ENCODE measurements at places on chromosomes 12 and 14.
A peak's percentile ranks its signal among the peaks of the same experiment; 100 is the strongest.

GRCh38 chr14:95156161-95157047 lies 925 bp downstream of the DICER1 start:
- DNase-seq: peak; percentile 17

- no peak for DNase-seq
These were observed 3.4 kb upstream of the RNASE7 start for GRCh38 chr14:21038441-21039422.

GRCh38 chr14:94686511-94687160 lies 74.4 kb downstream of the SERPINA3 start:
- no peak for DNase-seq

DNA sequence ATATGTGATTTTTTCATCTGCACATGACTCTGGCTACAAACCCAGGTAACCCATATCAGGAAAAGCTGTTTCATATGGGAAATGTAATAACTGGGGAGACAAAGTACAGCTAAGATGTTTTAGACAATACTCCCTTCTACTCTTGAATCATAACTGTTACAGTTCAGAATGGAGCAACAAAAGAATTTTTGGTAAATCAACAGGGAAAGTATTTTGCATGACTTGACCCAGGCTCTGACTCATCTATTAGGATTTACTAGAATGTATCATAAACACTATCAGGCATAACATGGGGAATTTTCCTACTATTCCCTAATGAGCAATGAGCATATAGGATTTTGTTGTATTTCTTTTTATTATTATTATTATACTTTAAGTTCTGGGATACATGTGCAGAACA lies 553.0 kb downstream of the SLC16A7 start:
- no peak for DNase-seq

- DNase-seq: no peak
These were observed 167.5 kb downstream of the NTF3 start for GRCh38 chr12:5599378-5599777.

GRCh38 chr14:101123618-101124510 lies 220.3 kb upstream of the RTL1 start:
- no peak for DNase-seq

- no peak for DNase-seq
These were observed 211.2 kb upstream of the LRIG3 start for GRCh38 chr12:59131462-59131861.

GRCh38 chr14:104389326-104390220 lies 190.0 kb upstream of the C14orf180 start:
- DNase-seq: no peak

- DNase-seq: no peak
These were observed 719.1 kb downstream of the C12orf50 start for GRCh38 chr12:87310126-87310525.

- DNase-seq: no peak
These were observed 124.2 kb upstream of the ATF1 start for GRCh38 chr12:50639721-50640120.

DNA sequence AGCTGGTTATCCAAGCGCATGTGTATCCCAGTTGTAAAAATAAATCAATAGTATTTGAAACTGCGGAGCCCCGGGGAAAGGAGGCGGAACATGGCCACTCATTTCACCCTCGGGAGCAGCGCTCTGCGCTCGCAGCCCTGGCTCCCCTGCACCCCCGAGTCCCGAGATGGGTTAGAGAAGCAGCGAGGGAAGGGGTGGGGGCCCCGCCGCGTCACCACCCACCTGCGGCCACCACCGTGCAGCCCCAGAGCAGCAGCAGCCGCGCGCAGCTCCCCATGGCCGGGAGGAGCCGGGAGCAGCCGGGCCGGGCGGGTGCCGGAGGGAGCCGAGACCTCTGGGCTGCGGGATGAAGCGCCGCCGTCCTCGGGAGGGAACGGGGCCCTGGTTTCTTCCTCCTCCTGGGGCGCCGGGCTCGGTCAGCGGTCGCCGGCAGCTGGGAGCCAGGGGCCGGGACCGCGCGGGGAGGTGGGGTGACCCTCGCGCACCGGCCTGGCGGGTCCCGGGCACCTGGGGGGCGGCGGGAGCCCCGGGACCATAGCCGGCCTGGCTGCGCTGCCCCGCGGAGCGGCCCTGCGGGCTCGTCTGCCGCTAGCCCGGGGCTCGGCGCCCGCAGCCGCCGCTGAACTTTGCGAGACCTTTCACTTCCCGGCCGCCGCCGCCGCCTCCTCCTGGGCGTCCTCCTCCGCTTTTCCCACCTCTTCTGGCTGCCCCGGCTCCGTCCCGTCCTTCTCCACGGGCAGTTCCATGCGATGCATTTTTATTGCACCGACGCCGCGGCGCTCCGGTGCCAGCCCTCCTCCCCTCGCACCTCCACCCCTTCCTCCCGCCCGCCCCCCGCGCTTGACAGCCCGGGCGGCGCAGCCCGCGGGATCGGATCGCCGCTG lies at the start of gene NTN4:
Gene NTN4, minus strand, starts transcription at position 732 of the 884 bp plus-strand sequence. Its CDS starts 455 bp downstream, at position 277.
- DNase-seq: peak; percentile 64

DNA sequence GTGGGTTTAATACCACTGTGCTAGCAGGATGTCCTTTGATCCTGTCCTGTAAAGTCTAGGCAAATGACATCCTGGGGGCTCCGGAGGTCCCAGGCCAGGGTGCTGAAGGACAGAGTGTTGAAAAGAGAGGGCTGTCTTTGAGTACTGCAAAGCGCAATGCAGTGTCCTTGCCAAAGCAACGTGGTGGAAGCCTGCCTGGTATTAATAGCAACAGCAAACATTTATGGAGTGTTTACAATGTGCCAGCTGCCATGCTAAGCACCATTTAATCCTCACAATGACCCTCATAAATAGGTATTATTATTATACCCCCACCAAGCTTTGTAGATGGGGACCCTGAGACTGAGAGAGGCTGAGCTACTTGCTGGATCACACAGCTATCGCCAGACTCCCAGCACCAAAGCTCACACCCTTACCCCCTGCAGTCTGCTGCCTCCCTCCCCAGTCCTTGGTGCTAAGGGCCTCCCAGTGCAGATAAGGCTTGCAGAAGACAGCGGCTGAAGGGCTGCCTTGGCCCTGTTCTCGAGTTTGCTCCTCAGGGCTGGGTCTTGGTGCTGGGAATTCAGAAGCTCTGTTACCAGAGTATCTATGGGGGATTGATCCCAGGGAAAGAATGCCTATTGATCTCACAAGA lies 427.7 kb downstream of the FUT8 start:
- DNase-seq: no peak

DNA sequence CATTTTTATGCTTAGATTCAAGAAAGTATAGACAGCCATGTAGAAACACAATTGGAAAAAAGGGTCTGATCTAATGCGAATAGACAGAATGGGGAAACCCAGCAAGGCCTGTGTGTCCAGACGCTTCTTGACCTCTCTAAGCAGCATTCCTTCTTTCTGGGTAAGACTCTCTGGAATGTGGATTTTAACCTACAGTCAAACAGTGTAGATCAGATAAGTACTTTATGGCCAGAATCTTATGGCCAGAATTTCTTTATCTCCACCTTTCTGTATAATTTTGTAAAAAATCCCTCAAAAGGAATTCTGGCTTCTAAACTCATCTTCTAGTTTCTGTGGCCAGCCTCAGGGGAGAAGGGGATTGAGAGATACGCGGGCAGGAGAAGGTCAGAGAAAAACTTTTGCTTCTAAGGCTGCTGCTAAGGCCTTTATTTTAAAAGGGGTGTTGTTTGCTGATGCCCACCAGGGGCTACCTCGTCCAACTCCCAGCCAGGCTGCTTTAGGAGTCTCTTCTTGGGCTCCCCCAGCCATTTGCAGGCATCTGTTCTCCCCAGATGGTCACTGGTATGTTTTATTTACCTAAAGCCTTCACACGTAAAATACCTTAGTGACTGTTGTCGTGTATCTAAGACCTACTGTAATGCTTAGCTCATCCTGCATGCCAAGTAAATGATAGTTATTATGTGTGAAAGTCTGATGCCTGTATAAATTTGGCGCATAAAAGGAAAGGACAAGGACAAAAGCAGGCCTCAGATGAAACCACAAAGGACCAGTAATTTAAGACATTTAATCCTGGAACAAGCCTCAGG lies 68.4 kb downstream of the ANO6 start:
- no peak for DNase-seq

- no peak for DNase-seq
These were observed 488.5 kb upstream of the TBX3 start for GRCh38 chr12:115172521-115172920.

- DNase-seq: no peak
These were observed 195.8 kb upstream of the DIO3 start for GRCh38 chr14:101365329-101366158.

DNA sequence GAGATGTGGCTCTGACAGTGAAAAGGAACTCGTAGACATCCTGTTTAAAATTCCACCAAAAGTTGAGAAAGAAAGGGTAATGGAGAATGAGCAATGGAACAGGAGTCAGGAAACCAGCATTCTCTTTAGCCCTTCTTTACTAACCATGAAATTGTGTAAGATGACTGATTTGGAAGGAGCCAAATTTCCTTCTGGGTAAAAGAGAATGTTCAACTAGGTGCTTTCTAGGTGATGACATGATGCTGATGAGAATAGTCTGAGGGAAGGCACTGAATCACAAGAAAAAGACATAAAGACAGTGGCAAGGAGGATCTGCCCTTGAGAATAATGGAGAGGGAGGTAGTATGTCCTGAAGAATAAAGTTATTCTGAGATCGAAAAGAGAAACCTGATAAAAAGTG lies 2.2 kb downstream of the TSHR start:
- no peak for DNase-seq

DNA sequence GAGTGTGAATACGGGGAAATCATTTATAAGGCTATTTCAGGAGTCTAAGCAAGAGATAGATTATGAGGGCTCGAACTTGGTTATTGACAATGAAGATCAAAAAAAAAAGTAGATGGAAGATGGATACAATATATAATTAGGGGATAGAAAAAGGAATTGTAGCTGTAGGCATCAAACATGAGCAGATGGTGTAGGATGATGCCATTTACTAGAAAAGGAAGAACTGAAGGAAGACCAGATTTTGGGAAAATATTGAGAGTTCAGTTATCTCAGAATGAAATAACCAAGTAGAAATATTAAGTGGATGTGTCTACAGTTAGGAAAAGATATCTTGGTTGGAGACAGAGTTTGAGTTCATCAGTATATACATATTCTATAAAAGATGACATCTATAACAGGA lies 109.6 kb downstream of the CNTN1 start:
- DNase-seq: no peak

DNA sequence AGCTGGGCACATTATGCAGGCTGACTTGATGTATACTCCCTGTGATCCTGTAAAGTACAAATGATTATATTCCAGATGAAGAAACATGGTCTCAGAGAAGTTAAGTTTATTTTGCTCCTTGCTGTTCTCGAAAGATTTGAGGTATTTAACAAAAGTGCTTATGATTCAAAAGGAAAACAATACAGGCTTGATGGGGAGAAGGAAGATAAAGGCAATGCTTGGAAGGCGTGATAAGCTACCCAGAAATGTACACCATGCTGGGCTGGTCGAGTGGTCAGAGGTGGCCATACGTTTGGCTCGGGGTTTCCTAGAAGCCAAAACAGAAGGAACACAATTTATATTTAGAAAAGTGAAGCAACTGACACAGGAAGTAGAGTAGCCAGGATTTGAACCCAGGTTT lies 201.0 kb downstream of the KTN1 start:
- no peak for DNase-seq

DNA sequence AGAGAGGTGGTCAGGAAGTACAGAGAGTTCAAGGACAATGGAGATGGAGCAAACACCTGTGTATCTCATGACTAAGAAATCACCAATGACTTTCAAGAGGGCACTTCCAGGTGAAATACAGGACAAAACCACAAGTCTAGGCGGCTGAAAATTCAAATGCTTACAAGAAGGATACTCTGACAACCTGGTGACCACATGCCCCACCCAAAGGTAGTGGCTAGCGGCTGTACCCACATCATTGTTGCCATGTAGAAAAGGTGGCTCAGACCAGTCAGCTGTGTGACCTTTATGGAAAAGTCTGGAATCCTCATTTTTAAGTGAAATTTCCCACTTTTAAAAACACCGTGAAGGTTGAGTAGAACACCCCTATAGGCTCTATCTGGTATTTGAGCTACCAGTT lies 48.6 kb upstream of the FRS2 start:
- DNase-seq: no peak

DNA sequence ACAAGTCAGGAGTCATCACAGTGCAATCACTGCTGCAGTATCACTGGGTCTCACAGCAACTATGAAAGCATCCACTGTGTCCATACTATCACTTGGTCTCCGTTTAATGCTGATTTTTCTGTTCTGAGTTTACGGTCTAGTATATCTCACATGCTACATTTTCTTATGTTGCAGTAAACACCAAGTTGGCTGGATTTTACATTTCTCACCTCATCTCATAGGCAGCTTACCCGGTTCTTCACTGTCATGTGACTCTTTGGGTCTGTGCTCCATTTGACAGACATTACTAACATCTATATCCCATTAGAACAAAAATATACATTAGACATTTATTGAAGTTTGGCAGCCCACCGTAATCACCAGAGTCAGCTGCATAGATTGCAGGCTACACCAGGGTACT lies 115.7 kb upstream of the PRMT8 start:
- DNase-seq: no peak

- DNase-seq: no peak
These were observed 71.8 kb downstream of the LRP6 start for GRCh38 chr12:12195081-12195480.

DNA sequence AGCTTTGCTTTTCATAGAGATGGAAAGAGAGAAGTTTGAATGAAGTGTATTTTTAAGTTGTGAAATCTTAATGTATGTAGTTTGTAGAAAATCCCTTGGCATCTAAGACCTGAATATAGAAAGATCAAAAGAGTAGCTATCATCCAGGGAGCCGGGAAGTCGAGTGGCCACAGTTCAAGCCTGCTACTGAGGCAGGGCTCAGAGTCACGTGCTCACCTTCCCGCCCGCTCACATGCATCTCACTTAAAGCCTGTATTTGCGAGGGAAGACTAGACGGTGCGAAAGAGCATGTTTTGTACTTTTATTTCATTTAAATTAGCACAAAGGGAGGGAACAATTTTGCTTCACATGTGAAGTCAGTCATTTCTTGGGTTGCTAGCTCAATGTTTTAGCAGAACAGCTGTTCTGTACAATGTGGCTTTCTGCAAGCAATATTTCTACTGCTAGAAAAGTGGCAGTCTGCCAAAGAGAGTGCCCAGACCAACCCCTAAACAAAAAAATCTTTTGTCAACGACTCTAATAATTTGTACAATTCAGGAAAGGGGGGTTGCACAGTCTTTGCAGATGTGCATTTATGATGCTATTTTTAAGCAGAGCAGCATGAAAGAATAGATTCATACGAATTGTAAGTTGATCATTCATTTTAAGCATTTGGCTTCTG lies 290.7 kb downstream of the NPAS3 start:
- no peak for DNase-seq

GRCh38 chr12:2395354-2395977 lies 342.7 kb downstream of the CACNA1C start:
- peak; percentile 52 for DNase-seq

DNA sequence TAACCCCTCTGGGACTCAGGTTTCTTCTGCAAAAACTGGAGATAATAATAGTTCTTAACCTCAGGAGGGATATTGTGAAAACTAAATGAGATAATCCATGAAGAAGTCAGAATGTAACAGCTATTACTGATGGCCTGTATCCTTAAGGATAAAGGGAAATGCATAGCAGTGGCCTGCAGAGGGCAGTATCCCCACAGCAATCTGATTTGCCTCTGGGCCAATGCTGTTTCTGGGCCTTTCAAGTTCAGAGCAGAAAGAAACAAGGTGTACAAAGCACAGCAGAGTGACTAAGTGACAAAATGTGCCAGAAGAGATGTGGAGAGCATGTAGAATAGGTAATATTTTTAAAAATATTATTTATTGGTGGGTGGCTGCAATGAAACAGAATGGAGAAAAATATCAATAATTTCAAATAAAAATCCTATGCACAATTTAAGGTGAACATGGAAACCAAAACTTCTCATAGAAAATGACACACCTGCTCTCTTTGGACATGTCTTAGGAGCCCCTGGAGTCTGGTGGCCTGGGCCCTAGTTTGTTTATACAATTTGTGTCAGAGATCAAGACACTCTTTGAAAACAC lies 90.3 kb downstream of the C12orf75 start:
- peak; percentile 56 for DNase-seq
